ENCODE measurements at places on chromosomes 12 and 14.

GRCh38 chr12:12182703-12183365 lies 84.0 kb downstream of the LRP6 start:
- no peak for DNase-seq

DNA sequence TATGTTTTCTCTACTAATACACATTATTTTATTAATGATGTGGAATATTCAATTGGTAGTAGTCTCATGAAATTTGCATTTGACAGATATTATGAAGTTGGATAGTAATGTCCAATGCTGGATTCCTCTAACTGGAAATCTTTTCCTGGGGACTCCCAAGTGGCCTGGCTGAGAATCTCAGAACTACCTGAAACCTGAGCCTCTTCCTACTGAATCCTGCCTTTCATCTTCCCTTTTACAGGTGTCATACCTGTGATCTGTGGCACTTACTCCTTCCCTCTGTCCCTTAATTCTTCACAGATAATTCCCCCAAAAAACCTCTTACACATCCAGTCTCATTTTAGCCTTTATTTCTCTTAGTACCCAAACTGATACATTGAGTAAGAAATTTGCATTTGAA lies 89.7 kb upstream of the MYF6 start:
- DNase-seq = no peak

DNA sequence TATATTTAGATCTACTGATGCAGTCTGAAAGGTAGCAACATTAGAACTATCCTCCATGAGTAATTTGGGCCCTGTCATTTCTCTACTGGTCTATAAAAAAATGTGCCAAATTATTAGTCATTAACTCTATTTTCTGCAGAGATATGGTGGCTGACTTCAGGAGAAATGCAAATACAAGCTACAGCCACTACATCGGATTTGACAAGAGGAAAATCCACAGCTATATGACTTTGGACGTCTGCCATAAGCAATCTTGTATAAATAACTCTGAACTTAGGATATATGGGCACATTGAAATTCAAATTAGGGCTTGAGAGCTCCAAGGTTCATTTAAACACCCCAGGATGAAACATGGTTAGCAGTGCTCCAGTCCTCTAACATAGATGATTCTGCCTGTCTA lies 983.0 kb upstream of the LRFN5 start:
- no peak for DNase-seq

GRCh38 chr14:56903304-56903969 lies 93.2 kb upstream of the OTX2 start:
- no peak for DNase-seq

DNA sequence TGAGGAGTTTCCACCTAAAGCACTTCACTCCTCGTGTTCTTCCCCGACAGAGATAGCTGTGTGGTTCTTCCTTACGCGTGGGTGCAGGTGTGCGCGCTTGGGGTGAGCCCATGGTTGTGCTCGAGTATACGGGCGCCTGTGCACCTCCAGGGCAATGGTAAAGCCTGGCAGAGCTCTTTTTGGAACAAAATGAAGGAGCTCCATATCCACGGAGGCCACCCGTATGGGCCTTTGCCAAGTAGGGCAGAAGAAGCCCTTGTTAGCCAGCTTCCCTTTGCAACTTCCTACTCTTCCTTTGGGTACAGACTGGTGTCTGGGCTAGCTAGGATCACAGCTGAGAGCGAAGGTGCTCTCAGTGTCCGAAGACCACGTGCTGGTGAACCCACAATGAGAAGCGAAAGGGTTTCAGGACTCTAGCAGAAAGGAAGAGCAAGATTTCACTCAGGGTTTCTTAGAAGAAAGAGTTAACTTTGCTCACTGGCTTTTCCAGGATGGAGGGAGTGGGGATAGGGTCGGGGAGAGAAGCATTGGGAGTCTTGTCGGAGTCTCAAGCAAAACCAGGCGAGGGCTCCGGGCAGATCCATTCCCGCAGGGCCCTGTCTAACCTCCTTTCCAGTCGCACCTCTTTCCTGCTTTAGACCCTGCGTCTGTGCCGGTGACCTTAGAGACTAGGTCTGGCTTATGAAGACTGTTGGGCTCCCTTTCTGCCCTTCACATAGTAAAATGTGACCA lies 960 bp upstream of the LRFN5 start:
- DNase-seq = no peak

DNA sequence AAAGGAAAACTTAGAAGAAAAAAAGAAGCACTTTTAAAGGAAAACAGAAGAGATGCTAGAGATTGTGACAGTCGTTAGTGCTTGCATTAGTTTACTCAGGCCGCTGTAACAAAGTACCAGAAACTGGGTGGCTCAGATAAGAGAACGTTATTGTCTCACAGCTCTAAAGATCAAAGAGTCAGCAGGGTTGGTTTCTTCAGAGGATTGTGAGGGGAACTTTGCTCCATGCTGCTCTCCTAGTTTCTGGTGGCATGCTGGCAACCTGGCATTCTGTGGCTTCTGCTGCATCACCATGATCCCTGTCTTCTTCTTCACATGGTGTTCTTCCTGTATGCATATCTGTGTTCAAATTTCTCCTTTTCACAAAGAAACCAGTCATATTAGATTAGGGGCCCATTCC lies 119.4 kb upstream of the PLEKHA5 start:
- DNase-seq = no peak

DNA sequence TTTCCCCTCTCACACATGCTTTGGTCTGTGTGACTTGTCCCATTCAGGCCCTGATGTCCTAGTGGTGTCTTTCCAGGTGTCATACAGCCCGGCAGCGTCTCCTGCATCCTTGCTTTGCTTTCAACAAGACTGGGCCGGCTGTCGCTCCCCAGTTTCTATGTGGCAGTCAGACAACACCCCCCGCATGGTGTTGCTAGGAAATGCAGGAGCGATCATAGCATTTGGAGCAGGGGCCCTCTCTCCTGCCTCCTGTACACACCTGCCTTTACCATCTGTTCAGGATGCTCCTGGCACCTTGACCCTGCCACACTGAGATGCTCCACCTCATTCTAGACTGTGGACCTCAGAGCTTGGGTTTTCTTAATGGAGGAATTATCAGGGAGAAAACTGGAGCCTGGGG lies 29.5 kb downstream of the CACNA1C start:
- no peak for DNase-seq

DNA sequence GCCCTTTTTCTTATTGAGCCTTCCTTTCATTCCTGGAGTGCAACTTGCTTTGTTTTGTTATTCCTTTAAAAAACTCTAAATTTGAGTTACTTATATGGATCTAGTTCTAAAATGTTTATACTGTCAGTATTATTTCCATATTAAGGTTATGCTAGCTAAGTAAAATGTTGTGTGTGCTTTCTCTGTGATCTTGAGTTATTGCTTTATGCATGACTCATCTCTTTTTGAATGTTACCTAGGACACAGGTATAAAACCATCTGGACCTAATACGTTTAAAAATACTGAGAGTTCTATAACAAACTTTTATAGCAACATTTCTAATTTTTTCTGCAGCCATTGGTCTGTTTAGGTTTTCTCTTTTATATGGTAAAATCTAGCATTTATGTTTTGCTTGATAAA lies 132.8 kb upstream of the LGR5 start:
- DNase-seq = no peak

DNA sequence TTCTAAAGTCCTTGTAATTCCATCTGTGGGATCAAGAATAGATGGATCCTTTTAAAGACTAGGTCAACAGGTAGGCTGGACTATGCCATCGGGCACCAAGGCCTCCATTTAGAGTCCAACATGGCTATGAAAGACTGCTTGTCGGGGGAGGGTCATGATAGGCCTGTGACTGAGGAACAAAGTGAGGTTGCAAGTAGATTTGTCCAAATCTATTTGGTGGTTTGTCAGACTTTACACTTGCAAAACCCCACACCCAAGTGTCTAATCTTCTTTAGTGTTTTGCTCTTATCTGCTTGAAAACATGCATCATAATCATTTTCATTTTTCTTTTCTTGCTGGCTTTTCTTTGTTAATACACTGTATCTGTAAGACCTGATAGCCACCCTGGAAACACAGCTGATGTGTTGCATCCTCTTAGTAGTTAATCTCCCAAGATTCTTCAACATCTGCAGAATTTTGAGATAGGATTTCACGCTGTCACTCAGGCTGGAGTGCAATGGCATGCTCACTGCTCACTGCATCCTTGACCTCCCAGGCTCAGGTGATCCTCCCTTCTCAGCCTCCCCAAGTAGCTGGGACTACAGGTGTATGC lies 50.3 kb downstream of the TDP1 start:
- DNase-seq = no peak

DNA sequence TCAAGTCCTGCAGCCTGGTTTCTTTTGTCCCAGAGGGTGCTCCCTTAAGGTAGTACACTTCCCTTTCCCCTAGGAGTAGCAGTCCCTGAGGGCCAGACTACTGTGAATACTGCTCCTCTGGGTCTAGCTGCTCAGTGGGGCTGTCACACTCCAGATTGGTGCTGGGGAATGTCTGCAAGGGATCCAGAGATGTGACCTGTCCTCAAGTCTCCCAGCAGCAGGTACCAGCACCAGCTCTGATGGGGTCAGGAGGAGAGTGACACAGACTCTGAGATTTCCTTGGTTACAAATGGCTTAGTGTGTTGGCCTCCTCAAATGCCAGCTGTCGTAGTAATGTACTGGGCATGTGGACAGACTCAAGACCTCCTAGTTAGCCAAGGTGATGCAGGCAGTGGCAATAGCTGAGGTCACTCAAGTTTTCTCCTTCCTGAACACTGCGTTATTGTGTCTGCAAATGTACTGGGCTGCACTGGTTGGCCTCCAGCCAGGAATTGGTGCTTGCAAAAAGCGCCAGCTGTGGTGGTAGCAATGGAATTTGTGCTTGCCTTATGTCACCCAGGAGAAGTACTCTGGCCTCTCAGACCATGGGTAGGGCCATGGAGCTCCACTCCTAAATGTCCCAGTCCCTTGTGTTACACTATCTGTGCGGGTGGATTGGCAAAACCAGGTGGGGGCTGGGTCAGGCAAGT lies 36.4 kb upstream of the AEBP2 start:
- no peak for DNase-seq

DNA sequence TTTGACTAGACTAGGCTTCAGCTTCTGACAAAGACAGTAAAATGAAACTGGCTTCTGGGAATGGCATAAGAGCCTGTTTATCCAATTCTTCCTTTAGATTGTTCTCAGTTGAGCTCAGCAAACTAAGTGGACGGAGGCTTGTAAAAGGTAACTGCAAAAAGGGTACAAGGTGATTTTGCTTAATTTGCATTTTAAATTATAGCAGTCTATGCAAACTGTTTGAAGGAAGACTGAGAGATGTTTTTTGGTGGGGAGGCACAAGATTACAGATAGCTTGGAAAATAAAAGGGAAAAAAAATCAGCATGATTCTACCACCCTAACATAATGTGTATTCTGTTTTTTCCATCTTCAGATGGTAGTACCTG lies 5.0 kb downstream of the SUSD6 start:
- DNase-seq = no peak

DNA sequence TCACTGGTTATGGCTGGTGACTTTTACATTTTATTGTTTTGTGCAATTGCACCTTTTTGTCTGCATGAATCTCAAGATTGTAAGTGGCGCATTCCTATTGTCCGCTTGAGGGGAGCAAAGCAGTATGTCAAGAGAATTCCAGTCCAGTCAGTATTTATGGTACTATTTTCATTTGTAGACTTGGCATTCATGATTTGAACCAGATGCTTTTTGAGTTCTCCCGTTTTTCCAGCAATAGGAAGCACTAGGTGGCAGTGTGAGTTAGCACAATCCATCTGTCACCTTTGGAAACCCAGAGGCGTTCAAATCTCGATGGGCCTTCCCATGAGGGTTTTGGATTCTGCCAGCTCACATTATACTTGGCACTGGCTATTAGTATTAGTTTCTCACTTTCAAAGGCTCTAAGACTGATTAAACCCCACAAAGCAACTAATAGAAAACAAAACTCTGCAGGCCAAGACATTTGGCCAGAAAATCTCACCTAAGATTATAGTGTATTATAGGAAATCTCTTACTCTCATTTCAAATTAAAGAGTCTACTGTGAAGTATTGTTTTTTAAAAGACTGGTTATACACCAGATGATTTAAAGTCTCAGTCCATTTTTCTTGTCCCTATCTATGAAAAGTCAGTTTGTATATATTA lies 2.2 kb downstream of the DACT1 start:
- peak; percentile 77 for DNase-seq

DNA sequence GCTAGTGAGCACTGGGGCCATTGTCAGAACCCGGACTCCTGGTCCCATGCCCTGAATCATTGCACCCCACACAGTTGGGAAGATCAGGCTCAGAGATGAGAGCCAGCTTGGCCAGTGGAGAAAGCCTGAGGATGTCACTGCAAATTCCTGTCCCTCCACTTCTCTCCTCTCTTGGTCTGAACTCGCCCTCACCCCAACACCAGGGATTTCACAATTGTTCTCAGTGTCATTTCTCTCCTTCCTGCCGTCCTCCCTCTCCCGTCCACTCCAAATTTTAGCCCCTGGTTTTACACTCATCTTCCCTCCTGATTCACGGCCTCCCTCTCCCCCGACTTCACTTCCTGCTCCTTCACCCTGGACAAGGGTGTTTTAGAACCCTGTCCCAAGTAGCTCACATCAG lies 11.1 kb downstream of the KRT75 start:
- no peak for DNase-seq

- DNase-seq = no peak
Observed at GRCh38 chr12:57142727-57143126, 4.7 kb downstream of the LRP1-AS start.

- no peak for DNase-seq
Observed at GRCh38 chr14:44586910-44587309, 79.8 kb upstream of the FSCB start.

GRCh38 chr12:80636832-80637231 lies 70.6 kb upstream of the MYF6 start:
- DNase-seq = no peak

GRCh38 chr14:100408350-100409002 lies 85.3 kb downstream of the SLC25A47 start:
- no peak for DNase-seq

- DNase-seq = no peak
Observed at GRCh38 chr14:64569138-64569631, 19.4 kb downstream of the PPP1R36 start.

- no peak for DNase-seq
Observed at GRCh38 chr12:54131641-54132280, 57.0 kb downstream of the SMUG1 start.

DNA sequence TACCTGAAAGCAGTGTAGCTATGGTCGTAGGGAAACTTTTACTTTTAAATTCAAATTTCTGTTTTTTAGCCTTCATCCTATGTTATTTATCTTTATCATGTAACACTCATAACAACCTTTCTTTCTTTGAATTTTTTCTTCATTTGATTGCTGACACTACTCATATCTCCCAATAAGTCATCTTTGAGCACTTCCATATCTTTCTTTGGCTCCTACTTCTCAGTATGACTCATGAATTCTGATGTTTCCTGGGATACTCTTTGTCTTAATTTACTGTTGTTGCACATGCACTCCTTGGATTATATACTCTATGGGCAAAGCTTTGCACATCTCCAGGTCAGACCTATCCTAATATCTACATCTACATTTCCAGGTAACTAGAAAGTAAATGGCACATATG lies 18.1 kb upstream of the IAPP start:
- no peak for DNase-seq

DNA sequence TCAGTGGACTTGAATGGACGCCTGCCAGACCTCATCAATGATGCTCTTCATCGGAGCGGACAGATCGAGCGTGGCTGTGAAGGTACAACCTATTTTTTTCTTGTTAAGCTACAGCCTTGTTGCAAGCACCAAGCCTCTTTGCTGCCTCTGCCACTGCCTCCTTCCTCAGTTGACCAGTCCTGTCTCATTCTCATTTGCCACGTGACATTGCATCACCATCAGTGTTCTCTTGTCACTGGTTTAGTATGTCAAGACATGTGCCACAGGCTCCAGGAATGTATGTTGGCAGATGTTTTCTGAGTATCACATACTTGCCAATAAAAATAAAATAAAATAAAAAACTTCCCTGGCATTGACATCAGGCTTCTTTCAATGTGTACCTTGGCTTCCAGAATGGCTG lies 798.1 kb downstream of the NRXN3 start:
- no peak for DNase-seq

- no peak for DNase-seq
Observed at GRCh38 chr12:127307528-127307927, 959.4 kb upstream of the TMEM132C start.

Data from esophagus muscularis mucosa (tissue), 4 donors.